ENCODE measurements at places on chromosomes 5 and 9. TPM values are rescaled to one million over a fixed set of nuclear protein-coding genes. Genes with fewer than 3 reads are reported as not detected.
A peak's percentile ranks its signal among the peaks of the same experiment; 100 is the strongest.

- DNase-seq = peak; percentile 60
Observed at GRCh38 chr5:9069650-9070049, 476.2 kb downstream of the SEMA5A start.

DNA sequence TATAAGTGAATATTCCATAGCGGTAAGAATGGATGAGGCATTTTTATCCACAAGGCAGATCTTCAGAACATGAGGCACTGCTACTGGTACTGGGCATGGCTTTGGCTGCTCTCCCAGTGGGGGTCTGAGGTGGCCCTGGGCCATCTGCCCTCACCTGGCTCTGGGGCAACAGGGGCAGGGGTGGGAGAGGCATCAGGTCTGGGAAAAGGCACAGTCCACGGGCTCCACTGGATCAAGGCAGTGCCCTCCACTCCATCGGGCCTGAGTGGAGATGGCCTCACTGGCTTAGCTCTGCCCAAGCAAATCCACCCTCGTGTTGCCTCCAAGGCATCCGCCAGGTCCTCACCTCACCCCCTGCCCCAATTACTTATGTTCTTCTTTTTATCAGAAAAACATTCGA is 10.9 kb upstream of the NKD2 start:
- no peak for DNase-seq

GRCh38 chr5:62608529-62609511 is 30.2 kb downstream of the LRRC70 start:
- no peak for DNase-seq

DNA sequence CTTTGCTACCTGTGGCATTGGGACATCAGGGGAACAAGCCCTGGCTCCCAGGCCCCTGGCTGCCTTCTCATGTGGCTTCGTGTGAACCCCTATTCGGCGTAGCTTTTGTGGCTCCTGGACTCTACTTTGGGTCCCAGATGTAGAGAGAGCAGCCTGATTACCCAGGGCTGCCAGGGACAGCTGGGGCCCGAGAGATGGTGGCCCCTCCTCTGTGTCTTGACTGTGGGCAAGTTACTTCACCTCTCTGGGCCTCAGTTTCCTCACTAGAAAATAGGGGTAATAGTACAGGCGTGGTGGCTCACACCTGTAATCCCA is 2.0 kb downstream of the PKN3 start:
- no peak for DNase-seq

GRCh38 chr5:115432691-115433090 is 111.9 kb downstream of the FEM1C start:
- no peak for DNase-seq

DNA sequence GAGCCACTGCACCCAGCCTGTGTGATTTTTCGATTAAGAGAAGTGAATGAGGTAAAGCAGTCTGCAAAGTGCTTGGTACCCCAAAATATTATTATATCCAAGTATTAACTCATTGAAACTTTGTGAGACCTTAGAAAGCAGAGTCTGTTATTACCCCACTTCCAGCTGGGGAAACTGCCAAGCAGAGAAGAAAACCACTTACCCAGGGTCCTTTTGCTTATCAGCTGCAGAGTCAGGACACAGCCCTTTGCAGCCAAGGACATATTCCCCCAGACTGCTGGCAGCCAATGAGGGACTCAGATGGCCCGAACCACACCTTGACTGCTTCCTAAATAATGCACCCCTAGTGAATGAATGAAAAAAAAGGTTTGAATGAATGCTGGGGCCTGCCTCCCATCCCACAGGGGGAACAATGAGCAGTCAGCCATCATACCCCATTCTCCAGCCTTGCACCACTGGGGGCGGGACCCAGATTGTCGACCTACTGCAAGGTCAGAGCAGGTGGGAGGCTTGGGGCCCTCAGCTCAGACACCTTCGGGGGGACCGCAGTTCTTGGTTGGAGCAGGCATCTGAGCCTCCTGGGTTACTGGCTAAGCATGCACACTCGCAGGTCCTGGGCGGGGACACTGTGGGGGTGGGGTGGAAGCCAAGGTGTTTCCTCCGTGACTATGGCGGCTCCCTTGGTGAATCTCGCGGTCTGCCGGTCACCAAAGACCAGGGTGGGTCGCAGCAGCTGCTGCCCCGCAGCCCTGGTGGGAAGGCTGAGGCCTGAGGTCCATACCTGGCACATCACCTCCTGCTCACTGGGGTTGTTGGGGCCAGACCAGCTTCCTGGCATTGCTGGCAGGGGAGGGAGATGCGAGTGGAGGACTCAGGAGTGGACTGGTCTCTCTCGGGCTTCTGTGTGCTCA is 29.7 kb downstream of the PRRT1B start:
- DNase-seq = no peak

DNA sequence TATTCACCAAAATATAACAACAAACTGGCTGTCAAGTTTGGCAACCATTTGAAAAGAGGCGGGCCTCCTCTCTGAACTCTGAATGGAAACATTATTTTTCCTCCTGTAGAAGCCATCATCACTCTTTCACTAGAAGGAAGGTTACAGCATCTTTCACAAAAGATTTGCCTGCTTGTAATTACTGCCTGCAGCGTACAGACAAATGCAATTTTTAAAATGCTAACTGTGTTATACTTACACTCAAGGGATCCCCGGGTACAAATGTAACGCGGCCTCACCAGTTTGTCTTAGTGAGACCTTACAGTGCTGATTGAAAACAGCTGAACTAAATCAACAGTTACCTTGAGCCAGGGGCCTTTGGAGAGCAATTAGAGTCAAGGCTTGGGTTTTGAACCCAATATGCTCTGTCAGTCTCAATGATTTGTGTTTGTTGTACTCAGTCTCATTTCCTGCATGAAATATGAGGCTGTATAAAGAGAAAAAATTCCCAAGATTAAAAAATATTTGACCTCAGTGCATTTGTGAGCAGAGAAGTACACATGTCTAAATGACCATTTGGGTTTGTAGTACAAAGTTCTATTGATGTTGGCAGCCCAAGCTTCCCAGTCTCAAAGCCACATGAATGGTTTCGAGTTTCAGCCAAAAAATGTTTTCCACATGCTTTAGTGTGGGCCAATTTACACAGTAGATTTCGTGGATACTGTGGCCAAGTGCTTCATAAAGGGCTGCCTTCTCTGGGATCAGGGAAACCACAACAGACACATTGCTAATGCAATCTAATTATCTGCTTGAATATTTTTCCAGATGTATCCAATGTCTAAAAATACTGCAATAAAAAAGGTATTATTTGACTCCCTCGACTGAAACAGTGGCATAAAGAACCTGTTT is 500.0 kb downstream of the SPATA31D1 start:
- DNase-seq = no peak

DNA sequence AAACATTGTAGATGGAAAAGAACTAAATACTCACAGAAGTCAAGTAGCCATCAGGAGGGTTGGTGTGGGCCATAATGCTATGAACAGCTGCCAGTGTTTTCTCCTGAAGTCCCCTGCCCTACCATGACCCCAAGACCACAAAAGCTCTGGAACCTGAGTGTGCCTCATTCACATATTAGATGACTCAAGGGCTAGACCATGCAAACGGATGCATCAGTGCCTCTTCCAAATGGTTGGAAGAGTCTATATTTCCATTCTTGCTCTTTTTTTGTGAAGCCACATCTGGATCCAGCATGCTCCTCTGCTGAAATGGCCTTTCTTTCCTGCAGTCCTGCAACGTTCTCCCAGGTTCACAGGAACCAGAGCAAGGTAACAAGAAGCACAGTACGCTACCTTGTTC is 136.6 kb upstream of the EPB41L4A start:
- no peak for DNase-seq

GRCh38 chr5:128491291-128491690 is 46.8 kb downstream of the FBN2 start:
- no peak for DNase-seq

- DNase-seq = no peak
Observed at GRCh38 chr5:66655395-66656324, 59.5 kb downstream of the MAST4 start.

- peak; percentile 89 for DNase-seq
Observed at GRCh38 chr9:130263601-130264413, 1.8 kb upstream of the HMCN2 start.

GRCh38 chr5:170216257-170216864 is 16.4 kb upstream of the C5orf58 start:
- no peak for DNase-seq

DNA sequence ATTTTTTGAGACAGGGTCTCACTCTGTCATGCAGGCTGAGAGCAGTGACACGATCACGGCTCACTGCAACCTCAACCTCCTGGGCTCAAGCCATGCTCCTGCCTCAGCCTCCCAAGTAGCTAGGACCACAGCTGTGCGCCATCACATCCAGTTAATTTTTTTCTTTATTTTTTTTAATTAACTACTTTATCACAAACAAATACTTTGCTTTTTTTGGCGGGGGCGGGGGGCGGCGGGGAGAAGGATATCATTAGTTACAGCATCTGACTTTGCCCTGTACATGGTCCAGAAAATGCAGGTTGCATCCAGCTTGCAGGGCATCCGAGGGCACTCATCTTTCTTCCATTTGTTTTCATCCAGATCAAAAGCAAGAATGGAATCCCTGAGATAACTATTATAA is 201.8 kb upstream of the IER5L start:
- no peak for DNase-seq

GRCh38 chr5:25060575-25060974 is 415.8 kb upstream of the CDH10 start:
- DNase-seq = no peak

GRCh38 chr9:110782701-110783100 is 114.1 kb downstream of the MUSK start:
- DNase-seq = no peak

DNA sequence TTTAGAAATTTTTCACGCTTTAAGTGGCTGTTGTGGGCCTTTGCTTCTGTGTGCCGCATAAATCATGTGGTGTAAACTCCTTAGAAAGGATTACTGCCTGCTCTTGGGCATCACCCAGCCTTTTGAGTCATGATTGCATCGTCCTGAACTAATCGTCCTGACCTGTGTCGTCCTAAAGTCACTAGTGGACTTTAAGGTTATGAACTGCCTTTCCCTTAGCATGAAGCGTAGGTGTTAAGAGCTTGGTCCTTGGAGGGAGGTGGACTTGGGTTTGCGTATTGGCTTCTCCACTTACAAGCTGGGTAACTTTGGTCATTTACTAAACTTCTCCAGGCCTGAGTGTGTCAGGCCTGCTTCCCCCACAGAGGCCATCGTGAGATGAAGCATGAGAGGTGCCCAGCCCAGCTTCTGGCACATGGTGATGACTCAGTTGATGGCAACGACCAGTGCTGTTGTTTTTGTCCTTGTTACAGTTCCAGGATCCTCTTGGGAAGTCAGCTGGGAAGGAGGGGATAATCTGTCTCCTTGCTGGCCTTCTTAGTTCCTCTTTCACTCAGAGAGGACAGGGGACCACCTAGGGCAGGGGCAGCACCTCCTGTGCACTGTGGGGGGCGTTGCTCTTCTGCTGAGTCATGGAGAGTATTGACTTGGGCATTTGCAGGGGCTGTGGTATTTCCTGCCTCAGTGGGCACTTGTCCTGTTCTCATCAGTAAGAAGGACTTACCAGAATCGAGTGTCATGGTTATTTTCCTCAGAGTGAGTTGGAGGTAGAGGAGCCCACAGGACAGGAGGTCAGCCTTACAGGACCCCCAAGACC is 54.2 kb upstream of the NCS1 start:
- no peak for DNase-seq

DNA sequence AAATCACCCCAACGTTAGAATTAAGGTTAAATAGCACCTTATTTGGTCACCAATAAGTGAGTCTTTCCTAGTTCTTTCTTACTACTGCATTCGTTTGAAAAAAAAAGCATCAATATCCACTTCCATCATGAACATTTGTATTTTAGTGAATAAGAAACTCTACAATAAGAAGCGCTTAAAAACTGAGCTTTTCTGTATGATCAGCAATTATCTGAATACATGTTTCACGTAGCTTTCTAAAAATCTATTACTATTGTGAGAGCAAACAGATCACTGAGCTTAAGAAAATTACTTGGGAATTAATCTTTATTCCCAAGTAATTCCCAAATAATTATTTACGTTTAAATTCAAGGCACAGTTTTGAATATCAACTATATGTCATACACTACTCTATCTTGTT is 32.5 kb downstream of the ZDHHC21 start:
- no peak for DNase-seq

DNA sequence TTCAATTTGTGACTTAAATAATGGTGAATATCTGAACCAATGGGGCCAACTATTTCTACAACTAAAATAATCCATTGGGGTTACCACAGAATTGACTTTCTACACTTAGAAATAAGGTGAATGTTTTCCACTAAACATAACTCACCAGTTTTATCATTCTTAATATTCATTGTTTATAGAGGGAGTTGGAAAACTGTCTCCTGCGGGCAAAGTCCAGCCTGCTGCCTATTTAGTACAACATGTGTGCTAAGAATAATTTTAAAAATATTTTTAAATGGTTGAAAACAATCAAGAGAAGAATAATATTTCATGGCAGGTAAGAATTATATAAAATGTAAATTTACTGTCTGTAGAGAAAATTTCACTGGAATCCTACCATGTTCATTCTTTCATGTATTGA is 45.2 kb upstream of the ZFAND5 start:
- no peak for DNase-seq

DNA sequence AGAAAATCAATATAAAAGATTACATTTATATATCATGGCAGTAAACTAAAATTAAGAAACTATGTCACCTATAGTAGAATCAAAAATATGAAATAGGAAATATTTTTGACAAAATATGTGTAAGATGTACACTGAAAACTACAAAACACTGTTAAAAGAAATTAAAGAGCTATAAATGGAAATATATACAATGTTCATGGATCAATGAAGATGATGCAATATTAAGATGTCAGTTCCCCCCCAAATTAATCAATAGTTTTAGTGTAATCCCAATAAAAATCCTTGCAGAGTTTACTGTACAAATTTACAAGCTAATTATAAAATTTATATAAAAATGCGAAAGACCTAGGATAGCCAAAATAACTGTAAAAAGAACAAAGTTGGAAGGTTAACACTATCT is 173.0 kb upstream of the ADRA1B start:
- no peak for DNase-seq

- no peak for DNase-seq
Observed at GRCh38 chr9:94728719-94729118, 2.2 kb downstream of the AOPEP start.

- DNase-seq = no peak
Observed at GRCh38 chr5:180172447-180173197, 36.4 kb downstream of the RASGEF1C start.

The PAEP gene
- not detected for total RNA-seq

The FANCG gene
- 17.2 TPM for total RNA-seq

The FBP2 gene
- total RNA-seq = not detected

The UBLCP1 gene
- 15.0 TPM for total RNA-seq

The WHRN gene
- 9.1 TPM for total RNA-seq

The DBH gene
- 12.0 TPM for total RNA-seq

The CEP78 gene
- 9.3 TPM for total RNA-seq

The SPATA31D4 gene
- not detected for total RNA-seq

Measured in vagina (tissue), 2 donors.